ENCODE measurements at places on chromosomes 1 and 21. TPM values are rescaled to one million over a fixed set of nuclear protein-coding genes. Genes with fewer than 3 reads are reported as not detected.

- no peak for DNase-seq
Measured at GRCh38 chr1:209607102-209607794, 23.7 kb downstream of the CAMK1G start.

DNA sequence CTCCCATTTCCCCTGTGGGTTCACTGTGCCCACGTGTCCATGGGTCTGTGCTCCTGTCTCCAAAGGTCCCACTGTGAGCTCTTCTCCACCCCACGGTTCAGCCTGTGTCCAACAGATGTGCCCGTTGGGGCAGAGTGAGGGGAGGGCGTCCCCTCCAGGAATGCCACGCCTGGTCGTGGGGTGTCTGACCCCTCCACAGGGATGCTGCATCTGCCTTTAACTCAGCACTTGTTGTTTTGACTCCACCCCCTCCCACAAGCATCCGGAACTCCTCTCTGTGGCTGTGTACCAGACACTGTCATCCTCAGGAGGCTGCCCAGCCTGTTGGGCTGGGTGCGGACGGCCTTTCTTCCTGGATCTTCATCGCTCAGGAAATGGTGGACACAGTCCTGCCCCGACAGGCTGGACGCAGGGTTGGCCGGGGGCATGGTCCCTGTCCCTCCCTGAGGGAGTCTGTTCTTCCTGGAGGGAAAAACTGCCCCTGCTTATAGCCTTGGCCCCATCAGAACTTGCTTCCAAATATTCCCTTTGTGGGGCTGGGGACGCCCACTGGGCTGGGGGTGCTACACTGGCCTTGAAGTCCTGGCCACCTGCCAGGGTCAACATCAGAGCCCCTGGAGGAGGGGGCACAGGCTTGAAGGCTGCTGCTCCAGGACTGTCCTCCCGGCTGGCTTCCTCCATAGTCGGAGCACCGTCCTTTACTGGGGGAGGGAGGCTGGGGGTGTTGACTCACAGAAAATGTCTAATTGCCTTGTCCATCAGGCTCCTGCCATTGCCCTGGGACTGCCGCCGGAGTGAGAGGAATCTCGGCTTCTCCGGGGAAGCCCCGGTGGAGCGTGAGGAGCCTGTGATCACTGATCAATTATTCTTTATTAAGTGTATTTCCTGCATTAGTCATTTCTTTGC lies 182.0 kb upstream of the C1orf174 start:
- no peak for DNase-seq

The SPRR2G gene
- polyA plus RNA-seq = not detected

DNA sequence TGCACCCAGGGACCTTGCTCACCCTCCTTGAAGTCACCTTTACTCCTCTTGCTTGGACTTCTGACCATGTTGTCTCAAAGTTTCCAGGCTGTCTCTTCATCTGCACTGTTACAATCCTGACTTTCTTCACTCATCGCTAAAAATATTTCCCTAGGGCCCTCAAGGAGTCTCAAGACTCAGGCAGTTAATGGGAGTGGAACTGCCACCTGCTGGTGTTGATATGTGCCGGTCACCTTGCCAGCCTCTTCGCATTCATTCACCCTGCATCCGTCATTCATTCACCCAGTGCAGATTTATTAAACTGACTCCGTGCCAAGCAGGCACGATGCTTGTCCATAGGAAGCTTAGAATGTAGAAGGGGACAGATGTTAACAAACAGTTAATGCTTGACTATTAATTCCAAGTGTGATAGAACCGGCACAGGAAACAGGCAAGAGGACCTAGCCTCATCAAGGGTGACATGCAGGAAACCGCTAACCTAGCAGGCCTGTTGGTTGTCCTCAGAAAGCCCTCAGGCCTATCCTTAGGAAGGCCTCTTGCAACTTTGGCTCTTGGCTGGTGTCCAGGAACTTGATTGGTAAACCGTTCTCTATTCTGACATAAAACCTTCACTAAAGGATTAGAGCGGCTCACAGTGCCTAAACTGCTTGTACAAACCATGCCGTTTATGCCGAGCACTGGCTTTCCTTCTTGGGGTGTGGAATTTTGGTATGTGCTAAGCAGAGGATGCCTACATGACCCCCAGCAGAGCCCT lies 342.2 kb downstream of the CAMTA1 start:
- no peak for DNase-seq

GRCh38 chr21:21921410-21922232 lies 923.4 kb downstream of the NCAM2 start:
- no peak for DNase-seq

DNA sequence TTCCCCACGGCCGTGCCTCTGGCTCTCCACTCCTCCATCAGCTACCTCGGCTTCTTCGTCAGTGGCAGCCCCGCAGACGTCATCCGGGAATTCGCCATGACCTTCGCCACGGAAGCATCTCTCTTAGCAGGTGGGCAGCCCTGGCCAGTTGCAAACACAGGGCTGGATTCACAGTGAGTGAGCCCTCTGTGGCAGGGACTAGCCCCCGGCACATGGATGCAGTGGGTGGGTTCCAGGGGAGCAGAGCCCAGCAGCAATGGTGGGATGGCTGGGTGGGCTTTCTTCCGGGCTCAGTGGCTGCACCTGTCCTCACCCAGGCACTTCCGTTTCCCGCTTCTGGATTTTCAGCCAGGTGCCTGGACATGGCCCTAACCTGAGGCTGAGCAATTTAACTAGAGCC lies 9.4 kb downstream of the UBASH3A start:
- DNase-seq = no peak

The LCE3E gene
- not detected for polyA plus RNA-seq

The APCS gene
- not detected for polyA plus RNA-seq

The KCNK2 gene
- polyA plus RNA-seq = 29.9 TPM

- DNase-seq = no peak
Measured at GRCh38 chr1:147852706-147853225, 49.8 kb upstream of the GJA8 start.

The ZSWIM5 gene
- 0.07 TPM for polyA plus RNA-seq

DNA sequence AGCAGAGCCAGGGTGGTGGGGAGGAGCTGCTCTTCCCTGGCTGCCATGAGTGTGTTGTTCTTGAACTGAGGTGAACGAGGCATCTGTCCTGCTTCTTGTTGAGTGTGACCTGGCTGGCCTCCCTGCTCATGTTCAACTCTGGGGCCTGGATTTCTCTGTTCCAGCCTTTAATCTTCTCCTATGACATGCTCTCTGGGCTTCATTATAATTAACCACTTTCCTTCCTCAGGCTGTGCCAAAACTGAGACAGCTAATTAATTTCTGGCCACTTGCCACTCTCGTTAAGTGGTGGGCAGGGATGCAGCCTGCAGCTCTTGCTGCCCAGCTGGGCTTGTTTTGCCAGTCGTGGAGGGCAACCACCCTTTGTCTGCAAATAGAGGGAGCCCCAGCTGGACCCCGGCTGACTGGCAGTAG lies 23.3 kb downstream of the OPRD1 start:
- DNase-seq = no peak

The GJC2 gene
- polyA plus RNA-seq = 0.92 TPM

The DNAJC6 gene
- polyA plus RNA-seq = 10.5 TPM

The RIMKLA gene
- polyA plus RNA-seq = 0.01 TPM

GRCh38 chr21:35027563-35028450 lies 21.3 kb downstream of the RUNX1 start:
- DNase-seq = no peak

DNA sequence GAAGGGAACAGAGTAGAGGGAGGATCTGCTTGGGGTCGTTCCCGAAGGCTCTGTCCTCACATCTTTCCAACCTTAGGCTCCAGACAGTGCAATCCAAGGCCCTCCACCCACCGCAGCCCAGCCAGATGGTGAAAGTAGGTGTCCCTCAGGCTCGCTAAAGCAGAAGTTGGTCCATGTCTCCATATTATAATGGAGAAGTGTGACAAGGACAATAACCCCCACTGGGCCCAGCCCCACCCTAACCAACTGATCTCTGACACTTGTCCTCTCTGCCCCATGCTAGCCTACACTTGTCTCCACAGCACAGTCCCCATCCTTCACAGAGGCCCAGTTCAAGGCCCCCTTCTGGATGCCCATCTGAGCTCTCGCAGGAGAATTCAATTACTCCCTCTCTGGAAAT lies 48.7 kb downstream of the DMAP1 start:
- DNase-seq = no peak

The LPAR3 gene
- polyA plus RNA-seq = 0.05 TPM

GRCh38 chr1:9297831-9298230 lies 5.1 kb downstream of the SPSB1 start:
- DNase-seq = no peak

GRCh38 chr1:151775894-151776664 lies 12.8 kb upstream of the MRPL9 start:
- no peak for DNase-seq

The SV2A gene
- 21.2 TPM for polyA plus RNA-seq

The SEMA4A gene
- 0.49 TPM for polyA plus RNA-seq

DNA sequence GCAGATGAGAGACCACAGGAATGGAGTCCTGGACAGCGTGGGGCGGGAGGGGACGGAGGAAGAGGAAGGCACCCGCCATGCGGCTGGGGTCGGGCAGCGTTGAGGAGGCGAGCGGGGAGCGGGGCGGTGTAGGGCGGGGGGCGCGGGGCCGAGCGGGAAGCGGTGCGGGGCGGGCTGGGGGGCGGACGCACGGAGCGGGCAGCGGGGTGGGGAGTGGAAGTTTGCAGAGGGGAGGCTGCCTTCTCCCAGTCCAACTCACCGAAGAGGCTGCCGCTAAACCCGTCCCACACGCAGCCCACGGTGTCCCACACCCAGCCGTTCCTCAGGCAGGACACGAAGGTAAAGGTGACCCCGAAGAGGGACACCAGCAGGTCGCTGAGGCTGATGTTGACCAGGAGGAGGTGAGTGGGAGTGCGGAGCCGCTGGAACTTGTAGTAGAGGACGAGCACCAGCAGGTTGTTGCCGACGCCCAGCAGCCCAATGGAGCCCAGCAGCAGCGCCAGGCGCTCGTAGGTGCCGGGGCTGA lies 483 bp downstream of the CHML start:
- DNase-seq = no peak

GRCh38 chr1:172811694-172812093 lies 152.8 kb downstream of the FASLG start:
- DNase-seq = no peak

GRCh38 chr1:160125746-160126145 lies 10.2 kb downstream of the ATP1A2 start:
- no peak for DNase-seq

- no peak for DNase-seq
Measured at GRCh38 chr21:36323032-36323431, 3.0 kb downstream of the MORC3 start.

DNA sequence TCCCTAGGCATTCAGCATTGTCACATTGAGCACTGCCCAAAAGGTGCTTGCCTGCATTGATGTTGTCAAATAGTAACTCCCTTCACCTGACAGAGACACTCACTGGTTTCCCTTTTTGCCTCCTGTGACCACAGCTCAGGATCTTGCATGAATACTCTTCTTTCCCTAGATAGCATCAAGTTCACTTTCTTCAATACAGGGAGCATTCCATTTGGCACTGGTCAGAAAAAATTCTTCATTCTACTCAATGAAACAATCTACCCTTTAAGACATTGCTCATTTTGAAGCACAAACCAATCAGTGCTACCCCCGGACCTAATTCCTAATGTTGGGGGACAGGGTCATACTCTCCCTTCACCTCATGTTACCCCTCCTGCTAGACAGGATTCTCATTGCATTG lies 319.0 kb upstream of the SNX7 start:
- no peak for DNase-seq

GRCh38 chr1:204442376-204443259 lies 31.0 kb upstream of the PPP1R15B start:
- DNase-seq = no peak

The AIRE gene
- polyA plus RNA-seq = 0.12 TPM

- no peak for DNase-seq
Measured at GRCh38 chr1:169119405-169119804, 12.9 kb downstream of the ATP1B1 start.

DNA sequence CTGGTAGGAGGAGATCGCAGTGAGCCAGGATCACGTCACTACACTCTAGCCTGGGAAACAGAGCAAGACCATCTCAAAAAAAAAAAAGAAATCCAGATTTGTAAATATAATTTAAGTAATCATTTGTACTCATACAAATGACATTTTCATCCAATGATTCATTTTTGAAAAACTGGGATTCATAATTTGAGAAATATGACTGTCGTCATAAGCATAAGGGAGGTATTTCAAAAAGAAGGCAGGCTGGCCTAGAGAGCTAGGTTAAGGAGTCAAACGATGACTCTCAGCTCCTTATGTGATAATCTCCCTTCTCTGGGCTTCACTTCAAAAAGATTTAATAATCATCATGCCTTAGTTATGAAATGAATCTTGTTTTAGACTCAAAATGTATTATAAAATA lies 2.3 kb downstream of the GART start:
- no peak for DNase-seq

The IRF6 gene
- 0.94 TPM for polyA plus RNA-seq

The TEX38 gene
- not detected for polyA plus RNA-seq

The CD52 gene
- polyA plus RNA-seq = not detected

The KCNJ10 gene
- polyA plus RNA-seq = not detected

GRCh38 chr1:35866991-35867390 lies 16.0 kb upstream of the AGO1 start:
- DNase-seq = no peak

The CD84 gene
- polyA plus RNA-seq = not detected

DNA sequence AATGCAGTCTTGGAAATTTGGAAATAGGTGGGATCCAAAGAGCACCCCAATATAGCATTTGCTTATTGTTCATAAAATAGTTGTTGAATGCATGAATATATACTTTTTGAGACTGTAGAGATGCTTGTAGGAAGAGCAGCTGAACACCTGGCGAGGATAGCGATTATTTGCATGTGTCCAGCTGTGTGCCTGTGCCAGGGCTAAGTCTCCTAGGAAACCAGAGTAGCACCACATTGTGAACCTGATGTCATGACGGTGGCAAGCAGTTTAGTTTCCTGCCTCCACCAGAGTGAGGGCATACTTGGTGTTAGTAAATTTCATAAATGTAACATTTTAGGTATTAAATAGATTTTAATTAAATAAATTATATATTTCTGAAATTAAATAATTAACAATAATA lies 37.3 kb upstream of the IRF2BP2 start:
- no peak for DNase-seq

- DNase-seq = no peak
Measured at GRCh38 chr1:2455757-2456156, 20.3 kb upstream of the PLCH2 start.

DNA sequence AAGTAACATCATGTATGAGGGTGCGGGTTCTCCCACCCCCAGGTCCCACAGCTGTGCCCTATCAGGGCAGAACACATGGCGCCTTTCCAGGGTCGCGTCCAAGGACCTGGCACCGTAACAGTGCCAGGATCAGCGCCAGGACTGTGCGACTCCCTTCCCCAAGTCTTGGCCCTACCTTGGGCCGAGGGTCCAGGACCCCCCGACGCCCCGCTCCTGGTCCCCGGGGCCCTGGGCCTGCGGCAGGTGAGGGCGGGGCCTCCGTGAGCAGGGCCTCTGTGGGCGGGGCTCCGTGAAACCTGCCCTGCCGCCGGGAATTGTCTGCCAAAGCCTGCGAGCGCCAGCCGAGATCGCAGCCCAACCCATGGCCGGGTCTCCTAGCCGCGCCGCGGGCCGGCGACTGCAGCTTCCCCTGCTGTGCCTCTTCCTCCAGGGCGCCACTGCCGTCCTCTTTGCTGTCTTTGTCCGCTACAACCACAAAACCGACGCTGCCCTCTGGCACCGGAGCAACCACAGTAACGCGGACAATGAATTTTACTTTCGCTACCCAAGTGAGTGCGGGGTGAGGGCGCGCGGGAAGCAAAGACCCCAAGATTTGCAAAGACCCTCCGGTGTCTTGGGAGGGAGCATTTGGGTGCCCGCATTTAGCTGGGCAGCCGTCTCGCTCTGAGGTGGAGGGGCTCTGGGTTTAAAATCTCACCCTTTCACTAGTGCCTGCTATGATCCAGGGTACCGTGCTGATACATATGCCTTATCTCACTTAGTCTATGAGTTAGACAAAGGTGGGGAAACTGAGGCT lies at the start of gene RHBG:
Gene RHBG (plus strand): TSS at position 323 of the 796 bp plus-strand sequence. CDS start 39 bp downstream, at position 362.
- no peak for DNase-seq
